ENCODE measurements at places on chromosomes 2 and 18. TPM values are rescaled to one million over a fixed set of nuclear protein-coding genes. Genes with fewer than 3 reads are reported as not detected.

Gene RESP18
- total RNA-seq: not detected

DNA sequence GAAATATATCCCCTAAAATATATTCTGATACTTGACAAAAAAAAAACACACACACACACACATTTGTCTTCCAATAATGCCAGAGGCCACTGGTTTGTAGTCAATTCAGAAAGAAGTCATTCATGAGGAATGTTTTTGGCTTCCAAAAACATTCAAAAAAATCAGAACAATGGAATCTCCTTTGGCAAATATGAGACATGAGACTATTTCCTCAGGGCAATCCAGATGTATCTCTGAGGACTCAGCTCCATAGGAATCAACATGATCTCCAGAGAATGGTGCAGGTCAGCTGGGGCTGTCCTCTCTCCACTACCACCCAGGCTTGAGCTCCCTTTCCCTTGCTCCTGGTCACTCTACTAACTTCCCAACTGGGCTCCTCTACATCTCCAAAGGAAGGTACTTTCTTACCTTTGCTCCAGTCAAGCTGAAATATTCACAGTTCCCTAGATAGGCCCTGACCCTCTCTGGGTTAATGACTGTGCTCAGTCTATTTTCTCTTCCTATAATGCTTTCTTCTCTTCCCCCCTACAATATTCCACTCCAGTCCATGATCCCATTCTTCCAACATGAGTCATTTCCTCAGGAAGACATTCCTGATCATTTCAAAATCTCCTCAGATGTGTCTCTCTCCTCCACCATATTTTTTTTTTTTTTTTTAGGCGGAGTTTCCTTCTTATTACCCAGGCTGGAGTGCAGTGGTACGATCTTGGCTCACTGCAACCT lies 145.3 kb downstream of the C1D start:
- no peaks in the 10 kb centered on the region for H3K36me3 ChIP-seq
- no peak overlapping the region for H3K27ac ChIP-seq
- DNase-seq: no peak
- H3K4me1 ChIP-seq: no peaks in the 10 kb centered on the region

GRCh38 chr2:174009488-174010223 lies 44.5 kb upstream of the SP3 start:
- DNase-seq: no peak
- no peak overlapping the region for H3K4me3 ChIP-seq
- peaks cover 23% of the 10 kb centered on the region for H3K4me1 ChIP-seq
- H3K36me3 ChIP-seq: no peaks in the 10 kb centered on the region
- H3K27me3 ChIP-seq: no peaks in the 10 kb centered on the region

Gene PPIL3
- 44.0 TPM for total RNA-seq

Gene TCF7L1
- 7.6 TPM for total RNA-seq

Gene FZD7
- 1.8 TPM for total RNA-seq

Gene ZNF519
- total RNA-seq: 13.0 TPM

DNA sequence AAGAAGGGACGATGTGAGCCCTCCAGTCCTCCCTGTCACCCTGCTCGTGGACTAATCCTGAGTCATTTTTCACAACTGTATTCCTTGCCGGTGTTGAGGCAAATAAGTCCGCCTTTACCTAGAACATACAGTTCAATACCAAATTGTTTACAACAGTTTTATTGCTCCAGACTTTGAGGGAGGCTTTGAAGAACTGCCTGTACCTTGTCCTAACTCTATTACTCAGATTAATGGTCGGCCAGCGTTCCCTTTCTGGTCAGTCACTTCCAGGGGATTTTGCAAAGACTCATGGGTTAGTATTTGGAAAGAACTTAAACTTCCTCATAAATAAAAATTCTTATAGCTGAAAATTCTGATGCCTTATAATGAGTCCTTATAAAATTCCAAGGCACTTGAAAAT lies 85.1 kb upstream of the ZNF532 start:
- H3K4me1 ChIP-seq: peaks cover 5% of the 10 kb centered on the region
- DNase-seq: no peak
- H3K36me3 ChIP-seq: no peaks in the 10 kb centered on the region
- H3K27me3 ChIP-seq: no peaks in the 10 kb centered on the region
